ENCODE measurements at places on chromosomes 7 and 10.

GRCh38 chr7:122412441-122412840 is 107.9 kb upstream of the FEZF1 start:
- DNase-seq = no peak

DNA sequence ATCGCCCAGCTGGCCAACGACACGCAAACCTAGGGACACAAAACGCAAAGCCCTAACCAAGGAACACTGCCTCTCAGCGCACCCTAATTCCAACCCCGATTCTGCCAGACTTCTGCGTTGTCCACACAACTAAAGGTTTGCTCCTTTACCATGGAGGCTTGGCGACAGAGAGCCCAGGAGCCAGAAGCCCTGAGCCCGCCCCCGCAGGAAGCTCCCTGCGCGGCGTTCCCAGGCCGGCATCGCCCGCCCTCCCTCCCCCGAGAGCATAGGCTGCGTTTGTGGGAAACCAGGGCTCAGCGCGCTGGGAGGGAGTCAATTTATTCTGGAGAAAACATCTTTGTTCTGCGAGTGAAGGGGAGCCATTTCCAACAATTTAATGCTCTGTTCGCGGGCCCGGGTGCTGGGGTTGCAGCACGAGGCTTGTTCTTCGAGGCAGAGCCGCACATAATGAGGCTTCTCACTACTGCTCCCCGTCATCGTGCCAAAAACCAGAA is 103.9 kb downstream of the GRID1 start:
- no peak for DNase-seq

- DNase-seq = no peak
Observed at GRCh38 chr7:157570531-157571200, 233.9 kb downstream of the DNAJB6 start.

GRCh38 chr7:9241826-9242225 is 808.4 kb downstream of the NXPH1 start:
- no peak for DNase-seq

DNA sequence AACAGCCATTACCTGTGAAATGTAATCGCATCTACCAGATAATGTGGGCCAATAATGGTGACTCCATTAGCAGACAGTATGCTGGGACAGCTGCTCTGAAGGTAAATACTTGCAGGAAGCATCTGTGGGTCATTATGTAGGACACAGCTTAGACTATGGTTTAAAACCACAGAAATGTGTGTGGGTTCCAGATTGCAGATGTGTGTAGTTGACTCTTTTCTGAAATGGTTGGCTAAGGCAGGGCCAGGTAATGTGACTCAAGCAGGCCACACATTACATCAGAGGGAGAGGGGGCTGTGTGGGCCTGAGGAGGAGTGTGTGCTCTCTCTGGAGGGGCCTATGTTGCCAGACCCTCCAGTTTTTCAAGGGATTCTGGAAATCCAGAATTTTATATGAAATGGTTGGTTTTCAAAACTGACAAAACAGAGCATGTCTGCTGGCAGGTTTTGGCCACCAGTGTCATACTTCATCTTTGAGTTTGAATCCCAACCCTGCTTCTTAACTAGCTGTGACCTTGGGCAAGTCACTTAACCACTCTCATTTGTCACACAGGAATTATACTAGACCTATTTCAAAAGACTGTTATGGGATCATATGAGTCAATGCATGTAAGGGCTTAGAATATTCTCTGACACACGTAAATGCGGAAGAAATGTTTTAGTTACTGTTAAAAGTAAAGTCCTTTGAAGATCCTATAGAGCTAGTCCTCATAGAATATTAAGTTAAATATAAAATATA is 64.5 kb downstream of the MCMBP start:
- no peak for DNase-seq

All from erythroblast (primary cell).